Stomach (tissue), 19 donors: ENCODE measurements at places on chromosomes 4 and X.

GRCh38 chrX:49977319-49978090 is 55.1 kb downstream of the CLCN5 start:
- no peaks in the 10 kb centered on the region for H3K4me1 ChIP-seq
- no peaks in the 10 kb centered on the region for H3K27me3 ChIP-seq
- H3K36me3 ChIP-seq, result no peaks in the 10 kb centered on the region
- no peak overlapping the region for H3K4me3 ChIP-seq
- no peak overlapping the region for H3K27ac ChIP-seq

- H3K27me3 ChIP-seq, result no peaks in the 10 kb centered on the region
- H3K36me3 ChIP-seq, result no peaks in the 10 kb centered on the region
- no peaks in the 10 kb centered on the region for H3K4me1 ChIP-seq
- H3K4me3 ChIP-seq, result no peak overlapping the region
These were observed 82.7 kb upstream of the GPM6B start for GRCh38 chrX:13899607-13900006.

DNA sequence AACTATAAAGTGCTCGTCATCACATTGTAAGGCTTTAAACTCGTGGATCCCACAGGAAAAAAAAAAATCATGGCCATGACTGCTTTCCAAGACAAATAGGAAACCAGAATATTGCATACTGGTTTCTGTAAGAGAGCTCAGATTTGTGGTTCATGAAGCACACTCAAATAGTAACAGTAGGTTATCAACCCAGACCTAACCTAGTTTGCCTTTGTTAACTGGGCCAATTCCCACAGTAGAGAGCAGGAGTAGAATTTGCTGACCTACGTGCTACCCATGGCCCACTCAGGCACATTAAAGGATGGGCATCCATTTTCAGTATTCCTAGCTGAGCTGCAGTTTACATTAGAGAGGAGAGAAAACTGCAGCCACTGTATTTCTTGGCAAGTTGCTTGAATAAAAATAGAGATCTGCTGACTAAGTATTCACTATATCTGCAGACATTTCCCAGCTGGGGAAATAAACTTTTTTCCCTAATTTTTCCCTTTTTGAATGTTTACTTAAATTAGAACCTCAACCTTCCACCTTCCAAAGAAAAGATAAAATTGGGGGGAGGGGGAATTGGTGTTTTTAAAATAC is 218.5 kb downstream of the SPANXN3 start:
- no peaks in the 10 kb centered on the region for H3K4me1 ChIP-seq
- H3K36me3 ChIP-seq, result no peaks in the 10 kb centered on the region
- no peak overlapping the region for H3K27ac ChIP-seq
- no peak overlapping the region for H3K4me3 ChIP-seq
- peak; percentile 33 for DNase-seq
- H3K27me3 ChIP-seq, result no peaks in the 10 kb centered on the region

GRCh38 chr4:70979445-70980008 is 13.9 kb upstream of the DCK start:
- DNase-seq, result no peak

GRCh38 chr4:15100994-15101695 is 98.9 kb downstream of the CPEB2 start:
- no peaks in the 10 kb centered on the region for H3K27me3 ChIP-seq
- H3K36me3 ChIP-seq, result no peaks in the 10 kb centered on the region
- no peak overlapping the region for H3K4me3 ChIP-seq
- H3K4me1 ChIP-seq, result no peaks in the 10 kb centered on the region
- H3K27ac ChIP-seq, result no peak overlapping the region
- DNase-seq, result no peak

GRCh38 chr4:141534985-141535384 is 101.4 kb upstream of the IL15 start:
- DNase-seq, result no peak
- no peaks in the 10 kb centered on the region for H3K36me3 ChIP-seq
- H3K4me3 ChIP-seq, result no peak overlapping the region
- H3K27ac ChIP-seq, result no peak overlapping the region
- no peaks in the 10 kb centered on the region for H3K27me3 ChIP-seq
- no peaks in the 10 kb centered on the region for H3K4me1 ChIP-seq

- H3K4me3 ChIP-seq, result no peak overlapping the region
- H3K27me3 ChIP-seq, result no peaks in the 10 kb centered on the region
- peak; percentile 80 for DNase-seq
- H3K36me3 ChIP-seq, result no peaks in the 10 kb centered on the region
- no peak overlapping the region for H3K27ac ChIP-seq
These were observed 240.8 kb upstream of the ANXA3 start for GRCh38 chr4:78310740-78311115.

- H3K4me3 ChIP-seq, result no peak overlapping the region
- DNase-seq, result no peak
- H3K27ac ChIP-seq, result no peak overlapping the region
- H3K4me1 ChIP-seq, result peaks cover 14% of the 10 kb centered on the region
- no peaks in the 10 kb centered on the region for H3K36me3 ChIP-seq
These were observed 2.1 kb upstream of the PRSS12 start for GRCh38 chr4:118354913-118355312.

DNA sequence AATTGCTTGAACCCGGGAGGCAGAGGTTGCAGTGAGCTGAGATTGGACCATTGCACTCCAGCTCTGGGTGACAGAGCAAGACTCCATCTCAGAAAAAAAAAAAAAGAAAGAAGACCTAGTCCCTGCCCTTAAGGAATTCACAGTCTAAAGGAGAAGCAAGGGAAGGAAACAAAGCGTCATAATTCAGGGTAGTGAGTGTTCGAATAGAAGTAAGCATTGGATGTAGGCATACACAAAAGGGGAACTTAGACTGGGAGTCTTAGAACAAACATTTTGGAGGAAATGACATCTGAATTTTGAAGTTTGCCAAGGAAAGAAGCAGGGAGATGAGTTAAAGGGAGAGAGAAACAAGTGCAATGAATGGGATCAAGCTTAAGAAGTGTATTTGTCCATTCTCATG is 32.4 kb downstream of the PPM1K start:
- no peak overlapping the region for H3K4me3 ChIP-seq
- H3K4me1 ChIP-seq, result no peaks in the 10 kb centered on the region
- H3K27ac ChIP-seq, result no peak overlapping the region

- DNase-seq, result peak; percentile 30
- H3K4me3 ChIP-seq, result no peak overlapping the region
- H3K27ac ChIP-seq, result no peak overlapping the region
These were observed 356.9 kb downstream of the RAB28 start for GRCh38 chr4:13126976-13127910.

DNA sequence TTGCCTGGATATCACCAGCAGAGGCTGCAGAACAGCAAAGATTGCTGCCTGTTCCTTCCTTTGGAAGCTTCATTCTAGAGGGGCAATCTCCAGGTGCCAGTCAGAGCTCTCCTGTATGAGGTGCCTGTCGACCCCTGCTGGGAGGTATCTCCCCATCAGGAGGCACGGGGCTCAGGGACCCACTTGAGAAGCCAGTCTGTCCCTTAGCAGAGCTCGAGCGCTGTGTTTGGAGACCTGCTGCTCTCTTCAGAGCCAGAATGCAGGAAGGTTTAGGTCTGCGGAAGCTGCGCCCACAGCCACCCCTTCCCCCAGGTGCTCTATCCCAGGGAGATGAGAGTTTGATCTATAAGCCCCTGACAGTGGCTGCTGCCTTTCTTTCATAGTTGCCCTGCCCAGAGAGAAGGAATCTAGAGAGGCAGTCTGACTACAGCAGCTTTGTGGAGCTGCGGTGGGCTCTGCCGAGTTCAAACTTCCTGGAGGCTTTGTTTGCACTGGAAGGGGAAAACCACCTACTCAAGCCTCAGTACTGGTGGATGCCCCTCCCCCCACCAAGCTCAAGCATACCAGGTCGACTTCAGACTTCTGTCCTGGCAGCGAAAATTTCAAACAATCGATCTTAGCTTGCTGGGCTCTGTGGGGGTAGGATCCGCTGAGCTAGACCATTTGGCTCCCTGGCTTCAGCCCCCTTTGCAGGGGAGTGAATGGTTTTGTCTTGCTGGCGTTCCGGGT is 57.9 kb downstream of the DKK2 start:
- no peaks in the 10 kb centered on the region for H3K27me3 ChIP-seq
- no peaks in the 10 kb centered on the region for H3K4me1 ChIP-seq
- no peaks in the 10 kb centered on the region for H3K36me3 ChIP-seq
- no peak overlapping the region for H3K27ac ChIP-seq
- H3K4me3 ChIP-seq, result no peak overlapping the region
- no peak for DNase-seq

GRCh38 chr4:172727631-172728030 is 441.0 kb upstream of the GALNT7 start:
- no peaks in the 10 kb centered on the region for H3K27me3 ChIP-seq
- no peaks in the 10 kb centered on the region for H3K4me1 ChIP-seq
- no peak overlapping the region for H3K27ac ChIP-seq
- DNase-seq, result no peak
- no peaks in the 10 kb centered on the region for H3K36me3 ChIP-seq
- no peak overlapping the region for H3K4me3 ChIP-seq

DNA sequence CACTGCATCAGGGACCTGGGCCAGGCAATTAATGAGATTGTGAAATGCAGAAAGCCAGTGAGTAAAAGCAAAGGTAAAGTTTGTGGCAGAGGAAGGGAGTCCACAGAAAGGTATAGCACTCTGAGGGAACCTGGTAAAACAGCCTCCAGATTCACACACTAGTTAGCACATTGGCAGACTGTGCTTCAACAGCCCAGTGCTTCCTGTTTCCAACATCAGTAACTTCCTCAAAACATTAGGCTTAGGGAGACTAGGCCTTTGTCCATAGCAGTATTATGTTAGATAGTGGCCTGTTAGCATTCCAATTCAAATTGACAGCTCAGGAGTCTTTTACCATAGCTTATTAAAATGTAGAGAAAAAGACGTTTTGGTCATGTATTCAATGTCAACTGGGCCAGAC is 582.6 kb upstream of the ACTRT1 start:
- H3K27me3 ChIP-seq, result no peaks in the 10 kb centered on the region
- H3K27ac ChIP-seq, result no peak overlapping the region
- DNase-seq, result no peak
- no peaks in the 10 kb centered on the region for H3K4me1 ChIP-seq

- DNase-seq, result no peak
- no peaks in the 10 kb centered on the region for H3K4me1 ChIP-seq
- H3K4me3 ChIP-seq, result no peak overlapping the region
- no peak overlapping the region for H3K27ac ChIP-seq
These were observed 419.4 kb downstream of the KCNIP4 start for GRCh38 chr4:21529214-21529613.

DNA sequence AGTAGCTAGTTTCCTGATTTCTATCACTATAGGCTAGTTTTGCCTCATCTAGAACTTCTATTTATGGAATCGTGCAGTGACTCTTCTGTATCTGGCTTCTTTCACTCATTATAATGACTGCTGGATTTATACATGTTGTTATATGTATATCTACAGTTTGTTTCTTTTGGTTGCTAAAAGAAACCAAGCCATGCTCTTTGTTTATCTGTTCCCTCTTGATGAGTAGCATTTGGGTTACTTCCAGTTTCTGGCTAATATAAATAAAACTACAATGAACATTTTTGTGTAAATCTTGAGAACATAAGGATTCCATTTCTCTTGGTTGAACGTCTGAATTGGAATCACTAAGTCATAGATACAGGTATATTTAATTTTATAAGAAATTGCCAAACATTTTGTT is 73.9 kb downstream of the ARHGAP24 start:
- no peak overlapping the region for H3K27ac ChIP-seq
- H3K4me3 ChIP-seq, result no peak overlapping the region
- H3K36me3 ChIP-seq, result no peaks in the 10 kb centered on the region
- no peak for DNase-seq
- H3K4me1 ChIP-seq, result no peaks in the 10 kb centered on the region

GRCh38 chr4:99648321-99648720 is 9.3 kb downstream of the C4orf54 start:
- no peaks in the 10 kb centered on the region for H3K36me3 ChIP-seq
- H3K4me3 ChIP-seq, result no peak overlapping the region
- H3K27me3 ChIP-seq, result no peaks in the 10 kb centered on the region
- H3K4me1 ChIP-seq, result no peaks in the 10 kb centered on the region
- no peak for DNase-seq

- H3K36me3 ChIP-seq, result no peaks in the 10 kb centered on the region
- H3K27ac ChIP-seq, result no peak overlapping the region
- H3K4me1 ChIP-seq, result no peaks in the 10 kb centered on the region
- no peaks in the 10 kb centered on the region for H3K27me3 ChIP-seq
- DNase-seq, result no peak
- H3K4me3 ChIP-seq, result no peak overlapping the region
These were observed 114.3 kb downstream of the DCK start for GRCh38 chr4:71107726-71108125.

DNA sequence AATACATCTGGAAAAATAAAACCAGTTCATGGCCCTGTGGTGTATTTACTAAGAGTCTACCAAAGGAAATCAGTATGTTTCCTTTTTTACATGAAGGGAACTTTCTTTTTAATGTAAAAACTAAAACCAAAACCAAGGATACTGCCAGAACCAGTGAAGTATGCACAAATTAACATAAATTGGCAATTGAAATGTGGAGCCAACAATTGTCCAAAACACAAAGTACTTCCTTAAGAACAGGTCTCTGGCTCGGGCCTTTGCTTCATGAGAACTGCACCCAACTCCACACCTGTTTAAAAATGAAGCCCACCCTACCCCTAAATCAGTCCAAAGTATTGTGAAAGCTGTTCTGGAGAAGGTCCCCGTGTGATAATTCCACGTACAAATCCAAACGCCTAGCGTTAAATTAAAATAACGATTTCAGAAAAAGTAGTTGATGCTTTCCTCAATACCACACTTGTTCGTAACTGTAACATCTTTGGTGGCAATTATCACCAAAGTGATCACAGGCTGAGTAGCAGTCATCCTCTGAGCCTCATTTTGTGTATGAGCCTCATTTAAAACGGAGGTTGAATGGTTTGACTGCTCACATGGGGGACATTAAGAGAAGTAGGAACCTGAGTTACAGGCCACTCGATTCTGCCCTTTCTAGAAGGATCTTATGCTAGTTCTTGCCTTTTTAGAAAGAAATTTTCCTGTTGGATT is 93.0 kb downstream of the GEMIN8 start:
- no peaks in the 10 kb centered on the region for H3K27me3 ChIP-seq
- H3K4me3 ChIP-seq, result no peak overlapping the region
- H3K27ac ChIP-seq, result no peak overlapping the region
- H3K36me3 ChIP-seq, result no peaks in the 10 kb centered on the region

DNA sequence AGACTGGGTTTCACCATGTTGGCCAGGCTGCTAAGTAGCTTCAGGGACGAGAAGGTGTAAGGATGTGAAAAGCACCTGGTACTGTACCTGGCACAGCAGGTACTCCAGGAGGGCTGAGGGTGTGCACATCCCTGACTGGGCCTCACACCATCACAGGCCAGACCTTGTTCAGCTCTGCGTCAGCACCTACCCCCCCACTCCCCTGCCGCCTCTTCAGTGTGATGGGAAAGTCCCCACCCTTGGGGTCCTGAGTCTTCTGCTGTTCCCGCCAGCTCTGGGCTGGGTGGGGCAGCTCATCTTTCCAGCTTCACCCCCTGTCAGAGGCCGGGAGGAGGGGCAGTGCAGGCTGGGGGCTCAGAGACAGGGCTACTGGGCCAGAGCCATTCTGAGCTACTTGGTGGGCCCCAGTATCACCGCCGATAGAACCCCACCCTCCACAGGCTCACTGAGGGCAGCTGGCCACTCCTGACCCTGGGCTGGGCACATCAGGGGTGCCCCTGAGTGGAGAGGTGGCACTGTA is 6.7 kb upstream of the SH3BP2 start:
- H3K4me3 ChIP-seq, result no peak overlapping the region
- H3K36me3 ChIP-seq, result no peaks in the 10 kb centered on the region
- peaks cover 46% of the 10 kb centered on the region for H3K4me1 ChIP-seq
- H3K27me3 ChIP-seq, result no peaks in the 10 kb centered on the region
- H3K27ac ChIP-seq, result peak overlapping the region; percentile 60
- DNase-seq, result peak; percentile 29

- no peak overlapping the region for H3K4me3 ChIP-seq
- no peak overlapping the region for H3K27ac ChIP-seq
- DNase-seq, result no peak
These were observed 155.0 kb downstream of the FBXW7 start for GRCh38 chr4:152380919-152381318.
